ENCODE measurements at places on chromosomes 5 and 9. TPM values are rescaled to one million over a fixed set of nuclear protein-coding genes. Genes with fewer than 3 reads are reported as not detected.

Gene SLCO6A1
- not detected for total RNA-seq

Gene PCDHB3
- 0.22 TPM for total RNA-seq

Gene HINT2
- total RNA-seq, result 25.9 TPM

Gene DAB2IP
- 11.6 TPM for total RNA-seq

Gene RNF180
- total RNA-seq, result 4.5 TPM

Gene GCNT4
- total RNA-seq, result 2.3 TPM

Gene SHC3
- total RNA-seq, result 4.1 TPM

Gene ZNF462
- total RNA-seq, result 8.8 TPM

Gene RNF183
- total RNA-seq, result not detected

Gene FCN2
- not detected for total RNA-seq

Gene PDE8B
- 0.35 TPM for total RNA-seq

Gene SPINK4
- not detected for total RNA-seq

Gene SLC34A3
- total RNA-seq, result 0.07 TPM

Gene MYOT
- not detected for total RNA-seq

DNA sequence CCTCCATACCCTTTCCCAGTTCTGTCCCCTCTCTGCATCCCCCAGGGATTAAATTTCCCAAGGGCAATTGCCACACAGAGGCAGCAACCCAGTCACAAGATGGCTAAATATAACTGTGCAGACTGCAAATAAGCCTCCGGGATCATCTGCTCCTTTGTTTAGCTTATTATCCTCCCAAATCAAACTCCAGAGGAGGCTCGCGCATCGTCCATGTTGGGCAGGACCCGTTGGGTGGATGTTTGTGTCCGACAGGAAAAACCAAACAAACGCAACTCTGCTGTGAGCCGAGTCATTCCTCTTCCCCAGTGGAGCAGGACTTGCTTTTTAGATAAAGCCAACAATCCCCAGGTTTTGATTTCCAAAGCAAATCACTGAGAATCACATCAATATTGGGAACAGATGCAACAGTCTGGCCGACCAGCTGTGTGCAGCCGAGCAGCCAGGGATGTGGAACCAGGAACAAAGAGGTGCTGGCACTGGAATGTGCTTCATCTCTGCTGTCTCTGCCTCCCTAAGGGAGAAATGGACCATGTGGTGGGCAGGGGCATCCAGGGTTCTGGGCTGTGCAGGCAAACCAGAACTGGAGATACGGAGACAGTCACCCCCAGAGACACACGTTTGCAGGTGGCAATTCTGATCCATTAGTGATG, 89.8 kb downstream of the PTTG1 start:
- DNase-seq, result no peak

- no peak for DNase-seq
Measured at GRCh38 chr5:37938076-37938852, 98.4 kb upstream of the GDNF start.

GRCh38 chr9:12723409-12724028, 30.3 kb downstream of the TYRP1 start:
- no peak for DNase-seq

- DNase-seq, result no peak
Measured at GRCh38 chr5:122321921-122322320, 9.9 kb downstream of the SNCAIP start.

DNA sequence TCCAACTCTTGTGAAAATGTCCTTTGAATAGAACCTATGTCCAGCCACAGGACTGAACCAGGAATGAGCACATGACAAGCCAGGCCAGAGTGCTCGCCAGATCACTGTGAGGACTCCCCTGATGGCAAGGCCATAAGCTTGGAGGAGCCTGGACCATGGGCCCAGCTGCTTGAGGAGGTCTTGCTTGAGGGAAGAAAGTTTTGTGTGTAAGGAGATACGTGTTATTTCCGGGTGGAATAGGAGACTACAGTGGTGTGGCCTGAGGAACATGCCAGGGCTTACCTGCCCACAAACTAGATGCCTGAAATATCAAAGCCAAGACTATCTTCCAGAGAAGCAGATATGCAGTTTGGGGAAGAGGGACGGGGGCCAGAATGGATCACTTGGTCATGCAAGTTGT, 84.7 kb downstream of the LIFR start:
- DNase-seq, result no peak

GRCh38 chr9:133837627-133838597, 99.8 kb upstream of the SARDH start:
- no peak for DNase-seq

GRCh38 chr5:4229414-4230292, 634.0 kb downstream of the IRX1 start:
- DNase-seq, result no peak

- DNase-seq, result no peak
Measured at GRCh38 chr5:77629509-77630113, 8.9 kb downstream of the OTP start.

DNA sequence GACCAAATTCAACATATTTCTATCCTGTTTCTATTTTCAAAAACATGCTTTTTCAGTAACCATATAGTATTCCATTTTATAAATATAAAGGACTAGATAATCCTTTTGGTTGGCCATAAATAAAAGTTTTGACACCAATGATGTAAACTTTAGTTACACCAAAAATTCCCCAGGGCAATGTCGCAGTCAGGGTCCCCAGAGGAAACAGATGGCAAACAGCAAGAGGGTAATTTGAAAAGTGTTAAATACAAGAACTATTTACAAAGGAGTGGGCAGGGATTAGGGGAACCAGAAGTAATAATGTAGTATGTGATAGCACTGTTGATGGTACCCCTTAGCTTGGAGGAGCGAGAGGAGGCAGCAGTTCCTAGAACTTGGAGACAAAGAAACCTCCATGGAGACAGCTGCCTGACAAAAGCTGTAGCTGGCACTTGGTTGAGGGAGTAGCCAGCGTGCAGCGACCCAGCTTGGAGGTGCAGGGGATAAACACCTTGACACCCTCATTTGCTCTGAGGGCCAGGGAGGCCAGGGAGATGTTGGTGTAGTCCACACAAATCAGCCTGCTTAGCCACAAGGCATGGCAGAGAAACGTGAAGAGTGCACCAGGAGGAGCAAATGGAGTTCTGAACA, 18.3 kb upstream of the MSANTD3 start:
- no peak for DNase-seq

GRCh38 chr5:36796155-36796554, 80.4 kb upstream of the NIPBL start:
- no peak for DNase-seq

- DNase-seq, result no peak
Measured at GRCh38 chr9:116099821-116100220, 53.8 kb upstream of the PAPPA start.

DNA sequence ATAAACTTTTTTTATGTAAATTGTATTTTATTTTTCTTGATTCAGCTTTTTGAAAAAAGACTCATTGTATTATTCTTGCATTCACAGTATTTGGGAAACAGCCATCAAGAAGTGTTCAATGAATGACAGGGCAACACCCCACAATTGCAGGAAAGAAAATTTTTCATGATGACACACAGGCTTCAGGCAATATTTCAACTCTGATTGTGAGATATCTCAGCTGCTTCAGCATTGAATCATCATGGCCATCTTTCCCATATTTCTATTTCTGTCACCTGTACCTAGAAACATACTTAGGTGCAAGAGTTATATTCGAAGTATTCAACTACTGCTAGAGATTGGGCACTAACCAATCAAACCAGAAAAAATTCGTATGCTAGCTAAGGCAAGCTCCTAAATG, 446.0 kb downstream of the ISL1 start:
- peak; percentile 4 for DNase-seq

- no peak for DNase-seq
Measured at GRCh38 chr5:172885597-172886340, 51.7 kb downstream of the ERGIC1 start.

DNA sequence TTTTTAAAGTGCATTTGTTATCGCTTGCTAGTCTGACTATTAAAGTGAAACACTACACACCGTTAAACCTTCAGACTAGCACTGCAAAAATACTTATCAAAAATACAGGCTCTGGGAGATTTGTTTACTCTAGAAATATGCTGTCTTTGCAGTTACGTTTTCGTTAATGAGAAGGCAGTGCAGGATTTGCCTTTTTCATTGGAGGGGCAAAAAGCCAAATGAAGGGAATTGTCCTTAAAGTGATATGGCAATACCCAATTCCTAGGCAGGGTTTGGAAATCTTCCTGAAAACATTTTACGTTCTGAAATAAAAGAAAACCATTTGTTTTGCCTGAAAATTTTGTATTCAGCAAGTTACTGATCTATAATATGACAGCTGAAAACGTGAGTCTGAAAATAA, 1800.2 kb downstream of the MAT2B start:
- DNase-seq, result no peak

GRCh38 chr5:142873831-142874230, 103.7 kb downstream of the ARHGAP26 start:
- no peak for DNase-seq

- peak; percentile 59 for DNase-seq
Measured at GRCh38 chr9:109469646-109470358, 28.3 kb downstream of the PTPN3 start.

Data from epithelial cell of proximal tubule (primary cell).